ENCODE measurements at places on chromosomes 1 and 21.

GRCh38 chr21:27802816-27803475 is 836.1 kb upstream of the ADAMTS5 start:
- no peak for DNase-seq

DNA sequence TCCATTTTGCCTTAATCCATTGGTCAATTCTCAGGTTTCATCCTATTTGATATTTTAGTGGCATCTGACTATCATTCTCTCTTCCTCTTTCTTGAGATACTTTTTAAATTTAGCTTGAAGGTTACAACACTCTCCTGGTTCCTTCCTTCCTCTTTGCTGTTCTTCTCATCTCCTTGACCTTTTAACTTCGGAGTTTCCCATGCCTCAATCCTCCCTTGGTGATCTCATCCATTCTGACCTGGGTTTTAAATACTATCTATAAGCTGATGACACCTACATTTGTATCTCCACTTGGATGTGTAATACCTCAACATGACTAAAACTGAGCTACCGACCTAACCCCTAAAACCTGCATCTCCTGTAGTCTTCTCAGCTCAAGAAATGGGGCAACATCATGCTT is 4.8 kb upstream of the ZNF687 start:
- DNase-seq: no peak

DNA sequence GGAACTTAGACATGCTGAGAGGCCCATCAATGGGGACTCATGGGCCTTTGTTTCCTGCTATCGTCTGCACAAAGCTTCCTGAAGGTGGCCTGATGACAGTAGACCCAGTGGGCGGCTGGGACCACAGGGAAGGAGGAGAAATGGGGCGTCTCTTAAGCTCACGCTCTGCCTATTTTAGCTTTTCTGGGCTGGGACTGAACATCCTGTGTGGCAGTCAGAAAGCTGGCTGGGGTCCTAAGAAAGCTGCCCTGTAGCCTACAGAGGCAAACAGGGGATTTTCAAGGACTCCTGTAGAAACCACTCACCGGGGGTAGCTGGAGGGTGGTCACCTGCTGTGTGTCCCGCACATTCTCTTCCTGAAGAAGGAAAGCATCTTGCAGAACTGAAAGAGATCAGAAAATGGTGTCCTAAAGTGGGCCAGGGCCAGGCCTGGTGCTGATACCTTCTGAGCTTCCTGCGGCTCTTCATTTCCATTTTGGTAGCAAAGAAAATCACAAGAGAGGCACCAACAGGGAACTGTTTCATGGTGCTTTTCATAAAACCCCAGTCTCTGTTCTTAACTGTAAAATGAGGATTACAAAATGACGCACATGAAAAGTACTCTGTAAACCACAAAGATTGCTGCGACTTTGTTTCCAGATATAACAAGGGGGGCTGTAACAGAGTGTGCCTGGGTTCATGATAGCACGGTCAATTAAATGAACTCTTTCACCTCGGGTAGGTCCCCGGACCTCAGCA is 8.6 kb downstream of the ZNF496 start:
- peak; percentile 8 for DNase-seq

DNA sequence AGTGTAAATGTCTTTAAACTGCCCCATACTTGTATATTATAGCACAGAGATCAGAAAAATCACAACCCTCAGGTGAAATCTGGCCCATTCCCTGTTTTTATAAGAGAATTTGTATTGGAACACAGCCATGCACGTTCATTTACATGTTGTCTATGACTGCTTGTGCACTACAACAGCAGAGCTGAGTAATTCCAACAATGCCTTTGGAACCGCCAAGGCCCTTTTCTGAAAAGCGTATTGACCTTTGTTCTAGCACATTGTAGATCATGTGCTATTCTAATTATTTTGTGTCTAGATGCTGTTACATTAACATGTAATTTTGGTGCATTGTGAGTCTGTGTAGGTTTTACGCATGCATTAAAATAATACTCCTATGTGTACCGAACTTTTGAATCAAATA is 339.6 kb downstream of the CHRM3 start:
- no peak for DNase-seq

GRCh38 chr21:42981214-42981523 is 6.8 kb downstream of the PKNOX1 start:
- no peak for DNase-seq

GRCh38 chr1:208318150-208318734 is 74.1 kb upstream of the PLXNA2 start:
- no peak for DNase-seq

DNA sequence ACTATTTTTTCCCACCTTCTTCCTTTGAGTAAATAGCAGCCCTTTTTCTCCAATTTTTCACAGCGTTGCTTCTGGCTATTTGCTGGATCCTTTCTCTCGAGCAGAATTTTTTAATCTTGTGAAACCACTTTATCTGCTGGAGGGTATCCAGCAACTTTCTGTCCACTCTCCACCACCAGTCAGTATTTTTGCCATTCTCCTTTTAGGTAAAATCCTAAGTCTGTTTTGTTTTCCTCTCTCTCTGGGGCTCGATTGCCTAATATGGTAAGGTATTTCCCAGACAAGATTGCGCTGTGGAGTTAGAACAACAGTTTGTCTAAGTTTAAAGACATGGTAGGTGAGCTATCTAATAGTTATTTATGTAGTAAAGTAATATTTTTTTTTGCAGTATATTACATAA is 156.9 kb downstream of the PPP1R12B start:
- no peak for DNase-seq

DNA sequence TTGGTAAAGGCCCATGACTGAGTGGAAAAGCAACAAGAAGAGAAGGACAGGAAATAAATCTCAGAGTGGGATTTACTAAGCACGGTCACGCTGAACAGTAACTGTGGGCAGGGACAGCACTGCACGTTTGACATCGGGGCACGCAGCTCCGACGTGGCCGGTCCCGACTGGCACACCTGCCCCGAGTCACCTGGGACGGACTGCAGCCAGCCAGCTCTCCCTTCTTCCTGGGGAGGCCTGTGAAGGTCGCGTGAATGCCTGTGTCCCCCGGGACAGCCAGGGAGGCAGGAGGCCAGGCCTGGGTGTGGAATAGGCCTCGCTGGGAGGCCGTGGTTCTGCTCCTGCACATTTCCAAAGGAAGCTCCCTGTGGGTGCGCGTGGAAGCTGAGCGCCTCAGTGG is 140.2 kb downstream of the PRDM16 start:
- DNase-seq: no peak

- DNase-seq: no peak
These were observed 11.0 kb downstream of the YIPF1 start for GRCh38 chr1:53878492-53879105.

- DNase-seq: peak; percentile 74
These were observed 44.6 kb downstream of the RASSF5 start for GRCh38 chr1:206551986-206552326.

- no peak for DNase-seq
These were observed 35.6 kb upstream of the ADGRL4 start for GRCh38 chr1:79042117-79042516.

Data from stimulated activated CD8-positive, alpha-beta memory T cell treated with anti-CD3 and anti-CD28 coated beads, Interleukin-7, amount 100 ng/mL, for 4 hours (primary cell).